ENCODE measurements at places on chromosomes 7 and 10.

GRCh38 chr10:49298983-49299815 lies at the start of gene C10orf71:
Gene C10orf71, plus strand, starts transcription at chr10:49299170. Its CDS starts 23,376 bp downstream, at chr10:49322546.
- DNase-seq, result no peak

GRCh38 chr7:128108129-128108528 lies 76.9 kb upstream of the LRRC4 start:
- no peak for DNase-seq

DNA sequence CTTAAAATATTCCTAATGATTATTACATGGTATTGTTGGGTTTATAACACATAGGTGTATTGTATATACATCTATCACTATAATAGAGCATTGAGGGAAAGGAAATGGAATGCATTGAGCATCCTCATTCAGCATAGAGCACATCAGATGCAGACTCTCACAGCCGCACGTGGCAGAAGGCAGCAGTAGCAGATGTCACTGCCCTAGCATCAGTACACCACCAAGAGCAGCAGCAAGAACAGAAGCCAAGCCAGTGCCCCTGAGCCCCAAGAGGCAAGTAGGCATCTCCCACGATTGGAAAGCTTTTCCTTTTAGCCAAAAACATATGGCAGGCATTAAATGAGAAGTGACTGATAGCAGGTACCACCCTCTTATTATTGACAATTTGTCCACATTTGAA lies 510.0 kb downstream of the TNS3 start:
- no peak for DNase-seq

- DNase-seq, result no peak
Measured at GRCh38 chr7:147161405-147161804, 1044.8 kb downstream of the CNTNAP2 start.

- DNase-seq, result no peak
Measured at GRCh38 chr10:60188548-60188947, 201.1 kb downstream of the ANK3 start.

GRCh38 chr7:108104324-108104723 lies 25.8 kb downstream of the LAMB4 start:
- DNase-seq, result no peak

Data from activated T-cell treated with anti-CD3 and anti-CD28 coated beads for 48 hours (primary cell).